Stimulated activated CD8-positive, alpha-beta memory T cell treated with anti-CD3 and anti-CD28 coated beads, Interleukin-12 subunit alpha, Interleukin-12 subunit beta, amount 100 ng/mL, for 1 hour (primary cell): ENCODE measurements at places on chromosomes 3 and 15.

DNA sequence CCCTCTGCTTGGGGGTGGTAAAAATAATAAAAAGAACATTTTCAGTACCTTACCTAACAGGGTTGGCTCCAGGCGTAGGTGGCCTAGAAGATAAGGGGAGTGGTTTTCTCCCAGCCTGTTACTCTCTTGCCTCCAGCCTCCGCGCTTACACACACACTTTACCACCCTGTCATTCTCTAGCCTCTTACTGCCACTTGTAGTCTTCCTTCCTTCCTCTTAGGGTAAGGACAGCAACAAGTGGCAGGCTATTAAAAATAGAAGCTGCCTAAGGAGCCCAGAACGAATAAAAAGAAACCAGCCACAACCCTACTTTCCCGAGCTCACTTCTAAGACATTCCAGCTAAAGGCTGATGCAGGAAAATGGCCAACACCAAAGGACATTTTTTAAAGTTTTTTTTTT, 9.6 kb upstream of the LIPH start:
- DNase-seq = no peak

DNA sequence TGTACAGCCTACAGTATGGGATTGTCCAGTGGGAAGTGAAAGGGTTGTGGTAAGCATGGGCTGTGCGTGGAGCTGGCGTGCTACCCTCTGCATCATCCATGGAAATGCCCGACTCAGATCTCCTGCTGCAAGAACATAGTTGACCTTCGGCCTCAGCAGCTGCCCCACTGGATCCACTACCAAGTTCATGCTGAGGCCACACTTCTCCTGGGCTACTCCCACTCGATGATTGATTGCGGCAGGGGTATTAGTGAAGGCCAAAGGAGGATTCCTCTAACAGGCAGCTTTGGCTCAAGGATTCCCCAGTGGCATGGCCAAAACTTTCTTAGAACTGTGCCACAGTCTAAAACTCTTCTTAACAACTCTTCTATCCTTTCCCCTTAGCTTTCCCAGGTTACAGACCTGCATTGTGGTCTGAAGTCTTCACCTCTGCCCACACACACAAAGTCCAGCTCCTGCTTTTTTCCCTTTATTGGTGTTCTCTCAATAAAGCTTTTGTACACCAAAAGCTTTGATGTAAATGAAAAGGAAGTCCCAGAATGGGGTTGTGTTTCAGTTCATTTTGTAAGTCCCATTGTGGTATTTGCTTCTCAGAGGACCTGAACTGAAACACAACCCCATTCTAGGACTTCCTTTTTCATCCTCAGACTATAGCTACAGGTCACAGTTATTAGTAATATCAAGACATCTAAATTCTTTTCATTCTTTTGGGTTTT, 4.9 kb upstream of the TBC1D5 start:
- no peak for DNase-seq

DNA sequence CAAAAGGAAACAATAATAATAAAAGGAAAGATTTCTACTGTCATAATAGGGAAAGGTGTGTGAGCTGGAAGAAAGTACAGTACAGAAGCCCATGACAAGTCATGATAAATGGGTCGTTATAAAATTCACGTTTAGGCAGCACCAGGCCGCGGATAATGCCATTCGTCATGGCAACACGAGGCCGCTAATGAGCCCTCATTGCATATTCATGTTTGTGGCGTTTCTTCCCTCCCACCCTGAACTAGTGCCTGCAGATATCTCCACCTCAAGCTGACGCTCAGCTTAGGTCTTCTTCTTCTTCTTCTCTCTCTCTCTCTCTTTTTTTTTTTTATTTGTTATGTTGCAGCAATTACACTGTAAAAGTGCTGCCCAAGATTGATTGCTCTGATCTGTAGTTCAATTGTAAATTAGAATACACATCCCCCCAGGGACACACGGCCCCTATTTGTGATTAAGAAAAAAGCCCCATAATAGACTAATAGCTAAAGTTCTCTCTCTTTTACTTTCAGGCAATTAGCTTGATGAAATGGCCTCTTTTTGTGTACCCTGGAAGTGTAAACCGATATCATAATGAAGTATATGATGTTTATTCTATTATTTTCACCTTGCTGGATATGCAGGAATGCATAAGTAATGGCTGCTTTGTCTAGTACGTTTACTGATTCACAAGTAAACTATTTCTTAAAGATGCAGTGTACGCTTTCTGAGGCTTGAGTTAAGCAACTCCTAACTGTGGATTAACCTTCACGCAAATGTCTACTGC, 61.9 kb upstream of the NR2F2 start:
- no peak for DNase-seq

DNA sequence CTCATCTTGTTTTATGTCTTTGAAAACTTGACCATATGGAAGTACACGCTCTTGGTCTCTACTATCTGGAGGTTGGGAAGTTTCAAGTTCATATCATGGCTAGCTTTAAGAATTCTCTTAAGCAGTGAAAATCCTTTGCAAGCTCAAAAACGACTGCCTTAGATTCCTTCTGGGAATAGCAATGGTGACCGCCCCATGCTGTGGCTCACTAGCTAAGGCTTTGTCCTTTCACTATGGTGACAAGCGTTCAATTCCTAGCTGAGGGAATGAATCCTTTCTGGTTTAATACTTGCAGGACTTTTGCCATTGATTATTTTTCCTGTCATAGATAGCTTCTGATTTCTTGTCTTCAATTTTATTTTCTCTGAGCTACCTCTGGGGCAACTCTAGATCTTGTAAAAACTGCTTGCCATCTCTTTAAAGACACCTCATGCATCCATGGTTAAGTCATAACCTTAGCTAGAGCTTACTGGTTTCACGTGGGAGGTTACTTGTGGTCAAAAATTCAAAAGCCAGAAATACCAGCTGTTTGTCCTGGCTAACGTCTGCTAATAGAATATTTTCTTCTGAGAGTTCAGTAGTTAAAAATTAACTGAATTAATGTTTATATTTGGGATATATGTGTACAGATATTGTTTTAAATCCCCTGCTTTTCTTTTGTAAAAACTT, 673.4 kb upstream of the CBLB start:
- no peak for DNase-seq

- DNase-seq = no peak
Measured at GRCh38 chr3:20324664-20325478, 138.9 kb upstream of the SGO1 start.

DNA sequence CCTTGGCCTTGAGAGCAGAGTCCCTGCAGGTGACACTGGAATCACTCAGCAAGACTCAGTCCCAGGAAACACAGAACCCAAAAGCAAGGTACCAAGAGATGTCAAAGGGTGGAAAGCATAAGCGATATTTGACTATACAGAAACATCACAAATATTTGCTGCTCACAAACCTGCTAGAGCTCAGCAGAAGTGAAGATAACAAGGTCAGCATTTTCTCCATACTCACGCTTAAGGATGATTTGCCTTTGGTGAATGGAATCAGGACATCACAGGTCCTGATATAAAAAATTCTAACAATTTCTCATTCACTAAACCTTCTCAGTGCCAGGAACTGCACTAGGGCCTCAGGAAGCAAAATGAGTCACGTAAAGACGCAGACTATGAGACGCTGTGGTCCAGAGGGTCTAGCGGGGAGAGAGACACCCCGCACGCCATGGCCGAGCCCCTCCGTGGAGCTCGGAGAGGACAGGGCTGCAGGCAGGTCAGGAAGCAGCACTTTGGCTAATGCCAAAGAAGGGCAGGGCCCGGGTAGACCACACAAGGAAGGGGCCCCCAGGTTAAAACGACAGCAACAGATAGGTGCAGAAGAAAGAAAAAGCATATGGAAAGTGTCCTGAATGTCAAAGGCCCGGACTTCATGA, 10.7 kb downstream of the PCSK6 start:
- no peak for DNase-seq

DNA sequence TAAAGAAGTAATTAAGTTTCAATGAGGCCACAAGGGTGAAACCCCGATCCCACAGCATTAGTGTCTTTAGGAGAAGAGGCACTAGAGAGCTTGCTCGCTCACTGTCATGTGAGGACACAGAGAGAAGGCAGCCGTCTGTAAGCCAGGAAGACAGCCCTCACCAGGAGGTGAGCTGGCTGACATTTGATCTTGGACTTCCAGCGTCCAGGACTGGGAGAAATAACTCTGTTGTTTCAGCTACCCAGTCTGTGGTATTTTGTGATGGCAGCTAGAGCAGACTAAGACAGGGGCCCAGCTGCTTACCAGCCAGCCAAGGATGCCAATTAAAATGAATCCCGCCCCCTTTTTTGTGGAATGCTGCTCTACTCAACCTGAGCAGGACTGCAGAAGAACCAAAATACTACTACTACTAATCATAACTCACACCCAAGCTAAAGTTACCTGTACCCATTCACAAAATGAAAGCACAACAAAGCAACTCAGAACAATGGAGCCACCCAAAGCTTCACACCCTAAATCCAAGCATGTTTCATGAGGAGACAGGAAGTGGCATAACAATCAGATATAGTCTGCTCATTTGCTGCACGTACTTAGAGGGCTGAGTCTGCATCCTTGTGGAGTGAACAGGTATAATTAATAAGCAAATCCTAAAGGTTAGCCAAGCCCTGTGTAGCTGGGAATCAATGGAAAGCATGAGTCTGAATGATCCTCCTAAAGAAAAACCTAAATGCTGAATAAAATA, 35.6 kb upstream of the RHCG start:
- DNase-seq = no peak
